ENCODE measurements at places on chromosomes 4 and X.
A peak's percentile ranks its signal among the peaks of the same experiment; 100 is the strongest.

DNA sequence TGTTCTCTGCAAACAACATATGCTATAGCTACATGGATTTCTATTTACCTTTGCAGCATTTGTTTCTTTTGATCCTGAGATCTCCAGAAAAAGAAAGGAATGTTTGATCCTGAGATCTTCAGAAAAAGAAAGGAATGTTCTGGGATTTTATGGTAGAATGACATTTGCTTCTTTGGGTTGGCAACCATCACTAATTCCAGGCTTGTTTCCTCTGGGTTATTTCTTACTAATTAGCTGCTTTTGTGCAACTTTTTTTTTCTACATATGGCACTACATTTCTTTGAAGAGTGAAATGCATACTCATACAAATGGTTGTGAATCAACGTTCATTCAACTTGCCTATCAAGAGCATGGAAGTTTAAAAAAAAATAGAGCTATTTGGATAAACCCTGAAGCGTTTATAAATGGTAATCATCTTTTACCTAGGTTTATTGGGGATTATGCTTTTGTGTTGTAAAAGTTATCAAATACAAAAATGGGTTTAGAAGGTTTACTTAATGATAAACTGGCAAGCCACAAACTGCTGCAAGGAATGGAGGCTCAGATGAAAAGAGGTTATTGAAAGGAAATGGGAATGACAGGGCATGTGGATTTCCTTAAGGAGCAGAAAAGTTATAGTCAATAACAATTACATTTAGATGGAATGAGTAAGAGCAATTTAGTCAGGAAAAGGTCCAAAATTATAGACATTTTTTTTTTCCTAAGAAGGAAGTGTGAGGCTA is 95.6 kb upstream of the PCDH18 start:
- no peak for DNase-seq

DNA sequence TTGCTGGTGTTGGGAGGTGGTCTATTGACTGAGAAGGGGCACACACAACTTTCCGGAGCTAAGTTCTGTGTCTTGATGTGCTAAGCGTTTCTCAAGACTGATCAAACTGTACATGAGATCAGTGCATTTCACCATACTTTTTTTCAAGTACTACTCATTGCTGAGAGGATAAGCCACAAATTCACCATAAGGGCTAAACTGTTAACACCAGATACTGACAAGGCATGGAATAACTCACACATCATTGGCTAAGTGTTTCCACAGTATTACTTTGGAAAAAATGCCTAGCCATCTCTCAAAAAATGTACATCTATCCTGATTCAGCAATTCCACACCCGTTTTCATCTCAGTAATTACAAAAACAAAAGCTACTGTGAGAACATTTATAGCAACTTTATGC is 13.0 kb downstream of the RBMX start:
- no peak for DNase-seq

DNA sequence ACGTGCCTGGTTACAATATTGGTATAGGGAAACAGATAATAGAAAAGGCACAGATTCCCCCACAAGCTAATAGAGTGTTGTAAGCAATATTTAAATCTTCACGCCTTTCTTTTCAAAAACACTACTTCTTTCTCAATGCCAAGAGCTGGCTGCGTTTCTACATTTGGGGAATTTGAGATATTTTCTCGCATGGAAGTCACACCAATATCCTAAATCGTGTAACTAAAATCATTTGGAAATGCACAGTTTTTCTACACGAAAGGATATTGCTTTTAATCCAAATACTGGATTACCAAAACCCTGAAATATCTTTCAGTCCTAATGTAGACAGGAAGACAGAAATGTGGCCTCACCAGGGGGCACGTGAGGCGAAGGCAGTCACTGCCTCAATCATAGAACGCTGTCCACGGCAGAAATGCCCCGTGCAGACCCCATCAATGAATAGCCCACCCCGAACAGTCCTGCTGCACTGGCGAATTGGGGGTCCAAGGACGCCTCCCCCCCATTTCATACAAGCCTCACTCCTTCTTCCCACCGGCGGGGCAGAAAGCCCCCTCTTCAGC is 106.6 kb downstream of the NSUN7 start:
- no peak for DNase-seq

- no peak for DNase-seq
Observed at GRCh38 chr4:154954117-154954516, 173.0 kb downstream of the RBM46 start.

GRCh38 chr4:23889814-23890341 is at the start of gene PPARGC1A:
Gene PPARGC1A, minus strand, starts transcription at chr4:23890047. Its CDS starts 90 bp downstream, at chr4:23889957.
- peak; percentile 18 for DNase-seq

GRCh38 chrX:107102980-107103379 is 15.6 kb downstream of the RBM41 start:
- no peak for DNase-seq

DNA sequence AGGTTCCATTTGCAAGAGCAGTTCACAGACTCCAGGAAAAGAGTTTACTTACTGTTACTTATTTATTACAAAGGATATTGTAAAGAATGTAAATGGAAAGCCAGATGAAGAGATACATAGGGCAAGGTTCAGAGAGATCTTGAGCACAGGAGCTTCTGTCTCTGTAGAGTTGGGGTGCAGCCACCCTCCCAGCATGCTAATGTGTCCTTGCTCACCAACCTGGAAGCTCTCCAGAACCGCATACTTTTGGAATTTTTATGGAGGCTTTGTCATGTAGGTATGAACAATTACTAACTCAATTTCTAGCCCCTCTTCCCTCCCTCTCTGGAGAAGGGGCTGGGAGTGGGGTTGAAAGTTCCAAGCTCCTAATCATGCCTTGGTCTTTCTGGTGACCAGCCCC is 857.2 kb downstream of the RPA4 start:
- DNase-seq, result no peak

- DNase-seq, result no peak
Observed at GRCh38 chr4:188143731-188144130, 4.5 kb downstream of the TRIML1 start.

DNA sequence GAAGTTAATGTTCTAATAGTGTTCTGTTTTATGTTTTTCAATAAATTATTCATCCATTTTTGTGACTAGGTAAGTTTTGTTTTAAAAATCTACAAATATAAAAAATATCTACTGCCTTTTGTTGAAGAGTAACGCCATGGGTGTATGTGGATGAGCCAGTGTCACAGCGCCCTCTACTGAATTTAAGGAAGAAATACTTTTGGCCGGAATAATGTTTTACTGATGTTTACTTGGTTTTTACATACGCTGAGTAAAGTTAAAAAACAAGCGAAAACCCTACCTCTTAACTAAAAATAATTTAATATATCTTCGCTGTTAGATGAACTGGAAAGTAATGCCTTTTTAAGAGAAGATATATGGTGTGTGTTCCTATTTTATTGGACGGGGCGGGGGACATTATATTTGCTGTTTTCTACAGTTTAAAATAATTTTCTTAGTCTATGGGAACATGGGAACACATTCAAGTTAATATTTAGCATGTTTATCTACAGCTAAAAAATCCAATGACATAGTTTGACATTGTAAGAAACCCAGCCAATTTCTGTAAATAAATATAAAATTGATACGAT is 86.1 kb downstream of the CPE start:
- DNase-seq, result peak; percentile 48

DNA sequence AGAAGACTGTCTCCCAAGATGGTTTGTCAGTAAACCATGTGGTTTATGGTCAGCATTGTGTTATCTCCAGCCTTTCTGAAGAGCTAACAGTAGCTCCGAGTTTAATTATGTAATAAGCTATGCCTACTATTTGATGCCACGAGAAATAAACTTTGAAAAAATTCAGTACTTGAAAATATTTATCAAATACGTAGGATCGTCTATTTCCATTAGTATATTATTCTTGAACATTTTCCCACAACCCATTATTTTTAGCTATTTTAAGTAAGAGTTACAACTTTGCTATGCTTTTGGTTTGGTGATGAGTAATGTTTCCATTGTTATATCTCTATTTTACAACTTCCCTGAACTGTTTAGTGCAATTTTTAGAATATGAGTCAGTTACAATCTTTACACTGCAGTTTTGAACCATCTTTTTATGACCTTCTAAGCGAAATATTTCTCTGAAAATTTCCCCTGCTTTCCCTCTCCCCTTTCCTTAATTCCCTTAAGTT is 44.5 kb upstream of the TRIM2 start:
- no peak for DNase-seq

- DNase-seq, result no peak
Observed at GRCh38 chrX:21725916-21726315, 32.0 kb downstream of the SMPX start.

- DNase-seq, result no peak
Observed at GRCh38 chrX:124401696-124402095, 55.3 kb downstream of the SH2D1A start.

DNA sequence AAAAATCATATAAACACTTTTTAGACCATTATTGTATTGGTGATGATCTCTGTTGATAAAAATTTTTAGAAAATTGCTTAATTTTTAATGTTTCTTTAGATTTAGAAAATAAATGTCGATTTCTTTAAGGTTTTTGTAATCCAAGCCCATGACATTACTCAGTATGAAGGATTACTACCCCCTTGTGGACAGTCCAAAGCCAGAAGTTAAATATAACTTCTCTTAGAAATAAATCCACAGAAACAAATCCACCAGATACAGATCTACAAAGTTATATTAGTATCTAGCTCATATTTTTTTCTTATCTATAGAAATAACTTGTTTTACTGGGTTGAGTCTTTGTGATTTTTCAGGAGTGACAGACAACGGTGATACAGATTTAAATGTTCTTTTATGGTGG is 18.9 kb downstream of the TIFA start:
- DNase-seq, result no peak

- DNase-seq, result no peak
Observed at GRCh38 chrX:150339736-150340135, 23.4 kb upstream of the MAMLD1 start.

DNA sequence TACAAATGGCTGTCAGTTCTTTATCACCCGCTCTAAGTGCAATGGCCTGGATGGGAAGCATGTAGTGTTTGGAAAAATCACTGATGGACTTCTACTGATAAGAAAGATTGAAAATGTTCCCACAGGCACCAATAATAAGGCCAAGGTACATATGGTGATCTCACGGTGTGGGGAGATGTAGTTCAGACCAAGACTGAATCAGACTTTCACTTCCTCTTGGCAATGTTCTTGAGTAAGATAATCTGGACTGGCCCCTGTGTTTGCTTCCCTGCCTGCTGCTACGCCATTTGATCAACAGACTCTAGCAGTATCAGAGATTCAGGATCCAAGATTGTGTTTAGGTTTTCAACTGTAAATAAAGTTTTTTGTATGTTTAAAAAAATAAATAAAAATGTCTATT is 682.2 kb upstream of the AMOT start:
- DNase-seq, result no peak

- DNase-seq, result no peak
Observed at GRCh38 chr4:18291256-18291655, 269.7 kb upstream of the LCORL start.

DNA sequence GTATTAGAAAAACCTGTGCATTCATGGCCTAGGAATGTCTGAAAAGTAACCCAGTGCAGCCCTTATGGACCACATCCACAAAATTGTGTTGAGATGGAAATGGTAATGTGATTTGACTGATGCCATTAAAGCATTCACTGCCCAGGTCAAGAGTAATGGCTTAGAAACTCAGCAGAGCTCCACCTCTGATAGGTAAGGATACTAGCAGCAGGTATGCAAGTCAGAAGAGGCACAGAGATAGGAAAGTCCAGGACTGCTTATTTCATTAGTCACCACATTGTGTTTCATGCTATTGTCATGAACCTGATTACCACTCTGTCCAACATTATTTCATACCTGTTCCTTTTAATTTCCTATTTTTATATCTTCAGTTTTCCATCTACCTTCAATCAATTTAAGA is 2042.2 kb downstream of the ARAP2 start:
- DNase-seq, result no peak

DNA sequence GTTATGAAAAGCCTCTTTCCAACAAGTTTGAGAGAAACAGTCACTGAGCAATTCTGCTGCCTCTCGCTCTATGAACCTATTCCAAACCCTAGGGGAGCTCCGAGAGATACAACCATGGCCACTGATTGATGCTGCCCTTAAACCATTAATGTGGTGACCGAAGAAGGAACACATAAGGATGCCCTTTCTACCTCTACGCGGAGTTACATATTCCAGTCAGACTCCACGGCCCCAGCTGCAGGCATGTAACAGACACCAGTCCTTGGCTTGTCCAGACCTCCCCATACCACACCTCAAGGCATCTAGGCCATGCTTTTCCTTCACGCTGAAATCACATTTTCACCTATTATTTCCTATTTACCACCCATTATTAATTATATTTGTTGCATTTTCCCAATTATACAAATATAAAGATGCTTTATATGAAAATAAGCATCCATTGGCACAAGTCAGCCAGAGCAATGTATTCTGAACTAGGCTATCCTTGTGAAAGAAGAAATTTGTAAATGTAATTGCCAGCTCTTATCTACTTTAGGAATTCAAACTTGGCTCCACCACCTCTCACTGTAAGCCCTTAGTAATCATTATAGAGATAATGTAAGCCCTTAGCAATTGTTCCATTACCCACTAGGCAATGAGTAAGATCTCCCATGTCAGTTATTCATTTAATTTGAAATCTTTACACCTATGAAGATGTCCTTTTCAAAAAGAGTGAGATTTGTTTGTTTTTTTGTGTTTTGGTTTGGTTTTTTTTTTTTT is 338.4 kb downstream of the NR3C2 start:
- DNase-seq, result no peak

- no peak for DNase-seq
Observed at GRCh38 chr4:112593438-112594133, 43.1 kb downstream of the ZGRF1 start.

- no peak for DNase-seq
Observed at GRCh38 chr4:102501447-102501696, 213 bp downstream of the NFKB1 start.

GRCh38 chrX:119290476-119290875 is 54.4 kb downstream of the PGRMC1 start:
- no peak for DNase-seq

DNA sequence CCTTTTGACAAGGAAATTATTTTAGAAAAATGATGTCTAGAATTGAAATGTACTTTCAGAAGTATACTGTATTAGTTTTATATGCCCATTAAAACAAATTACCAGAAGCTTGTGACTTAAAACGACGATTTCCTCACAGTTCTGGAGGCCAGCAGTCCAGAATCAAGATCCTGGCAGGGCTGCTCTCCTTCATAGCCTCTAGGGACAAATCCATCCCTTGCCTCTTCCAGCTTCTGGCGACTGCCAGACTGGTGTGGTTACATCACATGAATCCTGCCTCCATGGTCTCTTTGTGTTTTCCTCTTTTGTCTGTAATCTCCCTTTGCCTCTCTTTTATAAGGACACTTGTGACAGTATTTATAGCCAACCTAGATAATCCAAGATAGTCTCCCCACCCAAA is 97.1 kb downstream of the IQCM start:
- no peak for DNase-seq

- no peak for DNase-seq
Observed at GRCh38 chr4:5563856-5564255, 144.5 kb downstream of the EVC2 start.

- no peak for DNase-seq
Observed at GRCh38 chr4:118745357-118745756, 60.2 kb downstream of the METTL14 start.

- DNase-seq, result no peak
Observed at GRCh38 chrX:120308558-120308957, 2.7 kb downstream of the TMEM255A start.

- DNase-seq, result no peak
Observed at GRCh38 chrX:17968367-17968766, 107.3 kb upstream of the RAI2 start.

All from HuH-7 (cell line).